Left lung (tissue), 14 donors: ENCODE measurements at places on chromosomes 16 and 17. TPM values are rescaled to one million over a fixed set of nuclear protein-coding genes. Genes with fewer than 3 reads are reported as not detected.

- H3K27ac ChIP-seq: no peak overlapping the region
- no peak overlapping the region for H3K4me3 ChIP-seq
- H3K36me3 ChIP-seq: no peaks in the 10 kb centered on the region
- peak; percentile 57 for DNase-seq
- H3K27me3 ChIP-seq: peaks cover 55% of the 10 kb centered on the region
- H3K4me1 ChIP-seq: peaks cover 33% of the 10 kb centered on the region
Measured at GRCh38 chr17:39671651-39672521, 3.6 kb downstream of the PNMT start.

DNA sequence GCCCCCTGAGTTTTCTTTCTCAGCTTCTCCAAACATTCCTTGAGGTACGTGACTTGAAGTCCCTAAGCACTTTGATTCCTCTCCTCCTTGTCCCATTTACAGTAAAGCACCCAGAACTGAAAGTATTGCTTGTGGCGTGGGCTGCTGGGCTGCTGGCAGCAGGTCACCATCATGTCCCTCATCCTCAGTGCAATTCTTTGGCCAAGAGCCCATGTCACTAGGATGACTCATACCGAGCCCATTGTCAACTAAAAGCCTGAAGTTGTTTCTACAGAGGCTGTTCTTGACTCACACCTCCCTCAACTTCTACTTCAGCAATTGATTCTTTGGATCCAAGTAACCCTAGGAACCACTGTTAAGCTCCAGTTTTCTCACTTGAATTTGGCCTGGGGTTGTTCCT is 54.3 kb downstream of the KPNA2 start:
- no peaks in the 10 kb centered on the region for H3K27me3 ChIP-seq
- H3K27ac ChIP-seq: no peak overlapping the region
- no peak overlapping the region for H3K4me3 ChIP-seq
- DNase-seq: no peak

KRT25 gene
- not detected for total RNA-seq

DNA sequence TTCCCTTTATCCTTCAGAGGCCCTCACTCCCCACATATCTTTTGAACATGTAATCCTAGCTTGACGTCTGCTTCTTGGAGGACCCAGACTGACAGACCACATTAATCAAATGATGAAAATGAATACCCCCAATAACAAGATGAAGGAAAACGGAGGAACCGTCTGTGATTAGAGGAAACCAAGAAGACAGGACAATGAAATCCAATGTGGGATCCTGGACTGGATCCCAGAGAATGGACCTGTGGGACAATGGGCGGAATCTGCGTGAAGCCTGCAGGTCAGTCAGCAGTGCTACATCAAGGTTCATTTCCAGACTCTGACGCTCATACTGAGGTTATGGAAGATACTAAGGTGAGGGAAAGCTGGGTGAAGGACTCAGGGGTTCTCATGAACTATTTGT is 35.9 kb downstream of the MBTPS1 start:
- H3K36me3 ChIP-seq: peaks cover 72% of the 10 kb centered on the region
- H3K4me1 ChIP-seq: peaks cover 24% of the 10 kb centered on the region
- H3K27ac ChIP-seq: no peak overlapping the region

GRCh38 chr17:31548709-31549108 is 157.2 kb downstream of the RAB11FIP4 start:
- H3K4me1 ChIP-seq: no peaks in the 10 kb centered on the region
- no peak for DNase-seq
- H3K27me3 ChIP-seq: no peaks in the 10 kb centered on the region
- H3K4me3 ChIP-seq: peak overlapping the region; percentile 82
- H3K36me3 ChIP-seq: no peaks in the 10 kb centered on the region
- peak overlapping the region; percentile 96 for H3K27ac ChIP-seq

AATK gene
- total RNA-seq: 48.5 TPM
